ENCODE measurements at places on chromosomes 7 and 10.

DNA sequence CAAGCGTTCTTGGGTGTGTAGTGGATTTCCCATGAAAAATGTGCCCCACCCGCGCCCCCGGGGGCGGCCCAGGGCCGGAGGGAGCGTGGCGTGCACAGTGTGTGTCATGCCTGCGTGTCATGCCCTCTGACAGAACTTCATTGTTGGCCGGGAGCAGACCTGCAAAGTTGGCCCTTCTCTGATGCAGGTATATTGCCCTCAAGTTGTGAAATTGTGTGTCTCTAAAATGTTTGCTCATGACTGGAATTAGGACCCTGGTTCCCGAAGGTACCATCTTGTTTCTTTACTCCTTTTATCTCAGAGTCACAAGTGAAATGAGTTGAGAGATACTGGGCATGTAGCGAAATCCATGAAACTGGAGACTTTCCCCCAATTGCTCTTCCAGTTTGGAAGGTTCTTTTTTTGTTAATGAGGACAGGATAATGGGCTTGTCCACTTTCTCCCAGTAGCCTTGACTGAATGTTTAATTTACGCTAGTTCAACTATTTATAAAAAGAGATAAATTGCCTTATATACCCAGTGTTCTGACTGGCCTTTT, 26.2 kb downstream of the ADK start:
- DNase-seq = no peak

- DNase-seq = no peak
Measured at GRCh38 chr7:84610390-84610789, 415.8 kb upstream of the SEMA3A start.

- peak; percentile 47 for DNase-seq
Measured at GRCh38 chr7:128201067-128201689, 39.9 kb upstream of the LEP start.

GRCh38 chr7:113118074-113118959, at the start of gene SMIM30:
Gene SMIM30, minus strand, starts transcription at chr7:113118554. Its CDS starts 976 bp downstream, at chr7:113117578.
- peak; percentile 80 for DNase-seq

- DNase-seq = no peak
Measured at GRCh38 chr10:117272195-117273076, 31.5 kb downstream of the SLC18A2 start.

DNA sequence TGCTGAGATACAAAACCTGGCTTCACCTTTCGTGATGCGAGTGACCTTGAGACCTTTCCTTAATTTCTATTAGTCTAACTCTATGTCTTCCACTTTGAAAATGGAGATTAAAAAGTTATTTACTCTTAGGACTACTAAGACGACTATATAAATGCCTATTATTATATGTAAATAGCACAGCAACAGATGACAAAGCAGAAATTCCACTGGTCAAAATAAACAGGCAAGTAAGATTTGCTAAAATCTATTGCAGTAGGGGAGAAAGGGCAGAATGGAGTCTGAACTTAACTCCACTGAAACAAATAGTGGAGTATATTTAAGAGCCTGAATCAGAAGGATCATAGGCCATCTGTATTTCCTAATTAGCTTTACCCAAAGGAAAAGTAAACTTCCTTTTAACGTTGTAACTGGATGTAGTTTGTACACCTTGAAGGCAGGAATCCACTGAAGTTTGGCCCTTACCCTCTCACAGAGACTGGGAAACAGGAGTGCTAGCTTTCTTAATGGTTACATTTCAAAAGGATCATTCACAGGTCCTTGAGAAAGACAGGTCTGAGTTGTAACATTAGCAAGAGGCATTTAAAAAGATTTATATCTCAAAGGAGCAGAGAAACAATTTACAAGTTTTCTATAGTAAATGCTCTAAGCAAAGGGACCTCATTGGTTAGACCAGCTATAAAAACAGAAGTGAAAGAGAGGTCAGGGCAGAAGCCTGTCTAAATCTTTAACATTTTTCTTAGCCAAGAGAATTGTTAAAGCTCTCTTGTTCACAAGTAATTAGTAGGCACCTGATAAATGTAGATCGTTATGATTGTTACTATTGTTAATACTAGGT, 332.5 kb downstream of the ZWINT start:
- no peak for DNase-seq

DNA sequence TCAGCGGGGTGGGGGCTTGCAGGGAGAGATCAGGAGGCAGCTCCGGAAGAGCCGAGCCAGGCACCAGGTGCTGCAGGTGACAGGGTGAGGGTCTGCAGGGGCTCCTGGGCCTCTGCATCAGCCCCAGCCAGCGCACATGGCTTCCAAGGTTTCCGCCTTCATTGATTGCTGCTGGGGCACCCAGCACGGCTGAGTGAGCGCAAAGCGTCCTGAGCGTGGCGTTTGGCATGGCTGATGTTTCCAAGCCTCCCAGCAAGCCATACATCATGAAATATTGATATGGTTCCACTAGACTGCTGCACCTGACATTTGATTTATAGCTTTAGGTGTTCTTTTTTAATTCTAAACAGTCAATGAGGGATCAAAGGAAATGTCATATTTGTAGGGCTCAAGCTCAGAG, 259.0 kb downstream of the WDR37 start:
- DNase-seq = no peak

DNA sequence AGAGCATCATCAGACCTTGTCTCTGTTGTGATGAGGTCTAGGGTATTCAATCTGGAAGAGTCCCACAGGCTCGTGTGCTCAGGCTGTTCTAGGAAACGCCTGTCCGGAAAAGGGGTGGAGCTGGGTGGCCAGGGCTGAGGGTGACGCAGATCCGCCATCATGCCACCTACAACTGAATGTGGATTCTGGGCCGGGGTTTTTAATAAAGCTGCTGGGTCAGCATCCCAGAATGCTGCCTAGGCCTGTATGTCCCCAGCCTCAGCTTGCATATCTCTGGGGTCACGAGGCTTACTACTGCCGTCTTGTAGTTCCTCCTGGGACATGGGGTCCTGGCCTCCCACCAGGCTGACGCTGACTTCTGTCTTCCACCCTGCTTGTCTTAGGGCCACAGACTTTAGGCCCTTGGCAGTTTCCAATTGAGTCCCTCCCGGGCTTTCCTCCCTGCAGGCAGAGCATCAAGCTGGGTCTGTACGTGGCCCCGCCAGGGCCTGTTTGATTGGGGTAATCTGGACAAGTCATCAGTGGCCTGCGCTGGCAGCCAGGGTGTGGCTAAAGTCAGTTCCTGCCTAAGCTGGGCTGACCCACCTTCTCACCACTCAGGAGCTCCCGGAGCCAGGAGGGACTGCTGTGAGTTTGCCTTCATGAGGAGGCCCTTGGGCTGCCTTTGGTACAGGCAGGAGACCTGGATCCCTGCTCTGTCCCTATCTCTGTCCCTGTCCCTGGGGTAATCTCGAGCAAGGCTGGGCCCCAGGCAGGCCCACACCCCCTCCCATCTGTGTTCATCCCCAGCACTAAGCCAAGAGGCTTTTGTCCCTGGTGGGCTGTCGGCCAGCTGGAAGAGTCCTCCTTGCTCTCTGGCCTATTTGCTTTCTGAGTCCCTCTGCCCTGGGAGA, 79.9 kb downstream of the ZMIZ1 start:
- DNase-seq = no peak

GRCh38 chr10:47164126-47164799, 135.7 kb upstream of the GDF10 start:
- no peak for DNase-seq

DNA sequence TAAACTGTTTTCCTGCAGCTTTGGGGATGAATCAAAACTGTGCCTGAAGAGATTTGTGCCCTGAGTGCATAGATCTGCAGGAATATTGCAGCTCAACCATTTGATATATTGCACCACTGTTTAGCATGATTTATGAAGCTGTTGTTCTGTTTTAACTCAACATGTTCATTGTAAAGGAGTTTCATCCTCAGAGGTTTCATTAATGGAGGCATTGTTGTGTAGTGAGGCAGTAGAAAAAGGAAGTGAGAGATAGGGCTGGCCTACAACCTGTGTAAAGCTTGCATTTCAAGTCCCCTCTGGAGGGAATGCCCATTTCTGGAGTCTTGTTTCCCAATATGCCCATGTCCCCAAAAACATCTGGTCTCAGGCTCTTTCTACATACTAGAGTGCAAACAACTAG, 67.5 kb downstream of the DNAJC12 start:
- no peak for DNase-seq

GRCh38 chr10:89221919-89222318, 14.8 kb upstream of the CH25H start:
- DNase-seq = no peak

GRCh38 chr10:95758351-95759025, 2.5 kb downstream of the ENTPD1 start:
- DNase-seq = no peak

- no peak for DNase-seq
Measured at GRCh38 chr7:53413021-53413420, 377.6 kb downstream of the POM121L12 start.

DNA sequence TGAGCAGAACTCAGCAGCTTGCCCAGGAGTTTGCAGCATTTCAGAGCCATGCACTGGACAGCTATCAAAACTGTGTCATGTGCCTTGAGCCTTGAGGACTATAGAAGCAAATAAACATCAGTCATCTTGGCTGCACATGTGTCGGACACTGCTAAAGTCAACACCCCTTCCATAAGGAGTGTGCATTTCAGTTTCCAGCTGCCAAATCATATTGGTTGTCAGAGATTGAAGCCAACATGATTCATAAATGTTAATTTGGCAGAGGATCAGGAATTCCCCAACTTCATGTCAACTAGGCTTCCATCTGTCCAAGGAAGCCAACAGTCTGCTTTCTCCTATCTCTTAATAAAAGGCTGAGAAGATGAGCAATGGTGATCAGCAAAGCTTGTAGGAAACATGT, 32.8 kb downstream of the SLC16A12 start:
- DNase-seq = no peak

DNA sequence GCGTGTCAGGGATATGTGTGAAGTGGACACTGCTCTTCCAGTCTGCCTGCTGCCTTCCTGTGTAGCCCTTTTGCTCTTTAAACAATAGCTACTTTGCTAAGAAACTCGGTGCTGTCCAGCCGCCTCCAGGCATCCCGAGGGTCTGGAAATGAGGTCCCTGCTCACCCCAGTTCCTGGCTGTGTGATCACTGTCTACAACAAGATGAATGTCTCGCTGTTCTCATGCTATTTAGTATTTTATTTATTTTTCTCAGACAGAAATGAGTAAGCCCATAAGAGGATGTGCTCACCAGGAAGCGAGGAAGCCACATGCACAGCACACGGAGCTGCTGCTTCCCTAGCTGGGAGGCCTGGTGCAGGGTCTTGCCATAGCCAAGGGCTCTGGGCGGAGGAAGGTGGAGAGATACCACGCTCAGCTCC, 167.0 kb upstream of the PITRM1 start:
- DNase-seq = no peak

DNA sequence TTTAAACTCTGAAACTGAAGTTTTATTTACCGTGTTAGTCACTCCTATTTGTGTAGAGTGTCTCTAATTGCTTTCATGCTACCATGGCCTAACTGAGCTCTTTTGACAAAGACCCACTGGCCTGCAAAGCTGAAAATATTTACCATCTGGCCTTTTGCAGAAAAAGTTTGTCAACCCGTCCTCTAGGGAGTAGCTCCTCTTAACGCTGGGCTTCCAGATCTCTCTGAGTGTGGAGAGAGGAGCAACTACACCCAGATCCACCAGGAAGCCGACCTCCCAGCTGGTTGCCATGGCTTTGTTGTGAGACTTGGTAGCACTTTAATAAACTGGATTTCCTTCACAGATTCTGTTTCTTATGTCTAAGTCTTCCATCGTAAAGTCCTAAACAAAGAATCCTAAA, 4.2 kb upstream of the C10orf71 start:
- no peak for DNase-seq

- no peak for DNase-seq
Measured at GRCh38 chr10:77442699-77443189, 194.9 kb downstream of the KCNMA1 start.

DNA sequence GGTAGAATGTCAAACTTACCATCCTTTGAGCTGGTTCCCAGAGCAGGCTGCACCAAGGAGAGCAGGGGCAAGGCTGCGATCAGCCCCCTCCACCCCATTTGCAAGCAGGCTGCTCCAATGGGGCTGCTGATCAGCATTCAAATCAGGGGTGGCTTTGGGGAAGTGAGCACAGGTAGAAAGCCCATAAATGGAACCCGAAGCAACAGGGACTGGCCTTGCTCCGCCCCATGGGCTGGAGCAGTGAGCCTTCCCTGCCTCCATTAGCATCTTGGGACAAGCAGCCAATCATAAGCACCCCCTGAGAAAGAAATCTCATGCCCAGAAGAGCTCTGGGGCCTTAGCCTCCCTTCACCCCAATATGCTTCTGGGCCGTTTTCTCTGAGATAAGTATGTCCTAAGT, 4.0 kb upstream of the PKD1L1 start:
- DNase-seq = no peak

DNA sequence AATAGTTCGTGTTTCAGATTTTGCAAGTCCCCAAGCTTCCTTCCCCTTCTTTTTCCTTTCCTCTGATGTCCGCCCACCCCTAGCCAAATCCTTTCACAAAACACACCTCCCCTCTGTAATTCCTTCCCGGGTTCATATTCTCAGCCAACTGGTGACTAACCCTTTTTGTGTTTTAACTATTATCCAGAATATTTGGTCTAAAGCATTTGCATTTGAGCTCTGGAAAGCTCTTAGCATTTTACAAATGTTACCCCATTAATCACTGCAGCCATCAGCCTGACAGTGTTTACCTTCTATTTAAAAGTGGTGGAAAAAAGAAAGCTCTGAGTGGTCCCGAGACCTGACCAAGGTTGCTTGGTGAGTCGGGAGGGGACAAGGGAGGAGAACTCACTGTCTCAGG, 139.0 kb downstream of the CREB5 start:
- no peak for DNase-seq

- no peak for DNase-seq
Measured at GRCh38 chr10:131949041-131949862, 32.5 kb downstream of the BNIP3 start.

DNA sequence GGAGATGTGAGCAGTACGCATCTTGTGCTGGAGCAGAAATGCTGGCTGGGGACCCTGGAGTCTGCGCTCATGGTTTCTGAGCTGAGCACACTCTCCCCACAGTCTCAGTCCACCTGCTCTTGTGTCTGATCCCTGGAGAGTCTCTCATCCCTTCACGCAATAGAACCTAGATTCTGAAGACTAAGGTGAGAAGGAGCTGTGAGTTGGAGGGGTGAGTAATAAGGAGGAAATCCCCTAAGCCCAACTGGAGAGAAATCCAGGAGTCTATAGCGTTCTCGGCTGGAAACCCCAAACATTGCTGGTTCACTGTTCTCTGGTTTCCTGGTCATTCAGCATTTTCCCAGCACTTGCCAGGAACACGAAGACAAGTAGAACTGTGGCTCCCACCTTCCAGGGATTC, 68.3 kb upstream of the SMNDC1 start:
- DNase-seq = no peak

- no peak for DNase-seq
Measured at GRCh38 chr10:50044941-50045664, 22.7 kb upstream of the WASHC2A start.

- no peak for DNase-seq
Measured at GRCh38 chr7:30458311-30458710, 20.3 kb downstream of the NOD1 start.
